ENCODE measurements at places on chromosomes 13 and 19.

GRCh38 chr13:41394166-41394565, 63.2 kb upstream of the RGCC start:
- DNase-seq = no peak

DNA sequence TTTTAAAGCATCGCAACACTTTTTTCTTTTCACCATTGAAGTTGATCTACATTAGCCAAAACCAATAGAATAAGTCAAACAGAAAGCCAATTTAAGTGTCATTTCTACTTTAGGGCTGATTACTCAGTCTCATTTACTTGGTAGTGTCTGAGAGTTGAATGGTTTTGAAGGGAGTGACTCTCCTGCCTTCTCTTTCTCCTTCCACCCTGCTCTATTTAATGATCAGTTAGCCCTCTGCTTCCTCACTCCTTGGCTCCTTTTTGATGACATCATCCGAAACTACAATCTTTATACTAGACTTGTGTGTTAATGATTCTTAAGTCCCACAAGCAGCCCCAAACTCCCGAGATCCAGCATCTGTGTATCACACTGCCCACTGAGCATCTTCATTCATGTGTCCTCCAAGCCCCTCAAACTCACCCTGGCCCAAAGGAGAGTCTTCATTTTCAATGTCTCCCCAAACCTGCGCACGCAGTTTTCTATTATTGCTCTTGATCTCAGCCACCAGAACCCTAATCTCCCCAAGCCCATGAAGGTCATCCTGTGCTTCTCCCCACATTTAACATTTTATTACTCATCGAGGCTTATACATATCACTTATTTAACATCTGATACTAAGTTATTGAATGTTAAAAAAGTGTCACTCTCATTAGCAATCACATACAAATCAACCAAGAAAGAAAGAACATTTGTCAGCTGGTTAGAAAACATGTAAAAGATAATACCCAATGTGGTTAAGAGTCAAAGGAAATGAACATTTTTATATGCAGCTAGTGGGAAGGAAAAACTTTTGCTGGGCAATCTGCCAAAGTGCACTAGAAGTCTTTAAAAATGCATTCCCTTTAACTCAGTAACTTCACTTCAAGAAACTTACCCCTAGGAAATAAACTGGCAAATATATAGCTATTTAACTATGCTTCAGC, 32.2 kb upstream of the ARGLU1 start:
- no peak for DNase-seq

GRCh38 chr13:75326173-75327134, 155.5 kb downstream of the TBC1D4 start:
- DNase-seq = peak; percentile 2

GRCh38 chr13:51547425-51548176, 36.7 kb upstream of the WDFY2 start:
- no peak for DNase-seq

GRCh38 chr19:47994209-47994802, at the start of gene ELSPBP1:
ELSPBP1 (plus strand) TSS chr19:47994632; CDS start chr19:48008668, 14,036 bp downstream.
- no peak for DNase-seq

DNA sequence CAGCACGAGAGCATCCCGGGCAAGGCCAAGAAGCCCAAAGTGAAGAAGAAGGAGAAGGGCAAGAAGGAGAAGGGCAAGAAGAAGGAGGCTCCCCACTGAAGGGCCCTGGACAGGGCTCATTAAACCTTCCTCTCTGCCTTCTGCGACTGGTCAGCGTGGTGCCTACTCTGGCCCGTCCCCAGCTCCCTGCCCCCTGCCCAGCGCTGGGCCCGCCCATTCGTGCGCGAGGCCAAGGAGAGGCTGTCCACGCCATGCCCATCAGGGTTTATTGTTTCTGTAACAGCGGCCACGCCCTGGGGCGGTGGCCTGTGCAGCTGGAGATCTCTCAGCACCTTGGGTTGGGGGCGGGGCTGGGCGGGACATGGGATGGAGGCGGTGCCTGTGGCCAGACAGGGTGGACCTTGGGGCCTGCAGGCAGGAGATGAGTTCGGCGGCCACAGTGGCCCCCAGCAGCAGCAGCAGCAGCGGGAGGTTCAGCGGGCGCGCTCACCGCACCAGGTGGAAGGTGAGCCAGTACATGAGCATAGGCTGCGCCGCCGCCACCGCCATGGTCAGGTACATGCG, 897 bp downstream of the C19orf33 start:
- no peak for DNase-seq

DNA sequence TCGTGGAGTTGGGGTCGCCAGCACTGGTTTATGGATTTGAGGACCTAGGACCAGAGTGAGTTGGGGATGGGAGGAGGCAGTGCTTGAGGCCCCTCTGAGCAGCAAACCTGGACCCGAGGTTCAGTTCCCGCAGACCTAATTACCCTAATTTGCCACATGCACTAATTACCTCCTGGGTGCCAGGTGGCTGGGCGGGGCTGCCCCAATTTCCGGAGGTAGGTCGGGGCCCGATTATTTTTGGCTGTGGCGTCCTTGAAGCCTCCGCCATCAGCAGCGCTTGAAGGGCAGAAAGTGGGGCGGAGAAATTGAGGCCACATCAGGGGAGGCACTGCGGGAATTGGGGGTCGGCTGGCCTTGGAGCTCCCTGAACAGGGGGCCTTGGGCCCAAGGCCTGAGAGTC, 5.9 kb upstream of the HOMER3 start:
- DNase-seq = no peak

DNA sequence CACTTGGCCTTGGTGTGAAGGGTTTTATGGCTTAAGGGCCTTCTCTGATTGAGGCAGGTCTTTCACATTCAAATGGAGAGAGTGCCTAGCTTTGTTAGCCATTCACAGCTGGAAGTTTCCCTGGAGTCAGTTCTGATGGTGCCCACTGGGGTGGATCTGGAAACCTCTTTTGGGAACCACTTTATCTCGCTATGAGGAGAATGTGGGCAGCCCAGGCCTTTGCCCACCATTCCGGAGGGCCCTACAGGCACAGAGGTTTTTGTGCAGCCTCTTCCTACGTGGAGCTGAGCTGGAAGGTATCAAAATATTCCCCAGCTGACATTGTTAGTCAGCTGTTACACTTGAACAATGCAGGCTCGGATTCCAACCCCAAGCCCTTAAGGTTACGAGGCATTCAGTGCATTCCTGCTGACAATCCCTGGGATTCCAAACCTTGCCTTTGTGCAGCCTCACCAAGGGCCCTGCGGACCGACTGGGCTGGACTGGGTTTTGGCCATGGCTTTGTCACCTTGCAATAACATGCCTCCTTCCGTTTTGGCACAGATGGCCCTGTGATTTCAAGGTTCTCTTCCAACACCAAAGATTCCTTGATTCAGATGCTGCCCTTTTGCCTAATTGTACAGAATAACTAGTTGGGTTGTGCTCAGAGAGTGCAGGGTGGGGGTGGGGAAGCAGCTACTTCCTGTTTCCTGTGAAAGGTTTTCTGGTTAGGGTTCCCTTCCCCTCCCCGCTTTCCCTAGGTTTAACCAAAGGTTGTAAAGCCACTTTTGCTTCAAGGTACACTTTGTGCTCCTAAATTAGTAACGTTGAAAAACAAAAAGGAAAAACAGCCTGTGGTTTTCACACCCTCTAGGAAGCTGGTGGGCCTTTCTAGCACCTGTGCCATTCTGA, 27.0 kb downstream of the SAE1 start:
- no peak for DNase-seq

DNA sequence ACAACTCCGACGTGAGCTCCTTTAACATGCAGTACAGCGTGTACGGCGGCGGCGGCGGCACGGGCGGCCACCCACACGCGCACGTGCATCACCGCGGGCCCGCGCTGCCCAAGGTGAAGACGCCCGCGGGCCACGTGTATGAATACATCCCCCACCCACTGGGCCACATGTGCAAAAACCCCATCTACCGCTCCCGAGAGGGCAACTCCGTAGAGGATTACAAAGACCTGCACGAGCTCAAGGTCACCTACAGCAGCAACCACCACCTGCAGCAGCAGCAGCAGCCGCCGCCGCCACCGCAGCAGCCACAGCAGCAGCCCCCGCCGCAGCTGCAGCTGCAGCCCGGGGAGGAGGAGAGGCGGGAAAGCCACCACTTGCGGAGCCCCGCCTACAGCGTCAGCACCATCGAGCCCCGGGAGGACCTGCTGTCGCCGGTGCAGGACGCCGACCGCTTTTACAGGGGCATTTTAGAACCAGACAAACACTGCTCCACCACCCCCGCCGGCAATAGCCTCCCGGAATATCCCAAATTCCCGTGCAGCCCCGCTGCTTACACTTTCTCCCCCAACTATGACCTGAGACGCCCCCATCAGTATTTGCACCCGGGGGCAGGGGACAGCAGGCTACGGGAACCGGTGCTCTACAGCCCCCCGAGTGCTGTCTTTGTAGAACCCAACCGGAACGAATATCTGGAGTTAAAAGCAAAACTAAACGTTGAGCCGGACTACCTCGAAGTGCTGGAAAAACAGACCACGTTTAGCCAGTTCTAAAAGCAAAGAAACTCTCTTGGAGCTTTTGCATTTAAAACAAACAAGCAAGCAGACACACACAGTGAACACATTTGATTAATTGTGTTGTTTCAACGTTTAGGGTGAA, 6.6 kb downstream of the SLITRK5 start:
- no peak for DNase-seq

- no peak for DNase-seq
Observed at GRCh38 chr13:37701972-37702371, 103.4 kb upstream of the POSTN start.

DNA sequence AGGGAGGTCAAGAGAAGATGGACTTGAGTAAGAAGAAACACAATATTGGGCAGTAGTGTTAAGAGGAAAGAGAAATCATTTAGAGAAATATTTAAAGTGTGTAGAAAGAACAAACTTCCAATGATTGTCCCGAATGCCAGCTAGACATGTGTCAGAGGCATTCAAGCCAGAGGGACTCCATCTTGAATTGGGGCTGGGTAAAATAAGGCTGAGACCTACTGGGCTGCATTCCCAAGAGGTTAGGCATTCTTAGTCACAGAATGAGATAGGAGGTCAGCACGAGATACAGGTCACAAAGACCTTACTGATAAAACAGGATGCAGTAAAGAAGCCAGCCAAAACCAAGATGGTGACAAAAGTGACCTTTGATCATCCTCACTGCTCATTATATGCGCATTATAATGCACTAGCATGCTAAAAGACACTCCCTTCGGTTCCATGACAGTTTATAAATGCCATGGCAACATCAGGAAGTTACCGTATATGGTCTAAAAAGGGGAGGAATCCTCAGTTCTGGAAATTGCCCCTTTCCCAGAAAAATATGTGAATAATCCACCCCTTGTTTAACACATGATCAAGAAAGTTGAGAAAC, 127.0 kb upstream of the IPO5 start:
- DNase-seq = no peak

DNA sequence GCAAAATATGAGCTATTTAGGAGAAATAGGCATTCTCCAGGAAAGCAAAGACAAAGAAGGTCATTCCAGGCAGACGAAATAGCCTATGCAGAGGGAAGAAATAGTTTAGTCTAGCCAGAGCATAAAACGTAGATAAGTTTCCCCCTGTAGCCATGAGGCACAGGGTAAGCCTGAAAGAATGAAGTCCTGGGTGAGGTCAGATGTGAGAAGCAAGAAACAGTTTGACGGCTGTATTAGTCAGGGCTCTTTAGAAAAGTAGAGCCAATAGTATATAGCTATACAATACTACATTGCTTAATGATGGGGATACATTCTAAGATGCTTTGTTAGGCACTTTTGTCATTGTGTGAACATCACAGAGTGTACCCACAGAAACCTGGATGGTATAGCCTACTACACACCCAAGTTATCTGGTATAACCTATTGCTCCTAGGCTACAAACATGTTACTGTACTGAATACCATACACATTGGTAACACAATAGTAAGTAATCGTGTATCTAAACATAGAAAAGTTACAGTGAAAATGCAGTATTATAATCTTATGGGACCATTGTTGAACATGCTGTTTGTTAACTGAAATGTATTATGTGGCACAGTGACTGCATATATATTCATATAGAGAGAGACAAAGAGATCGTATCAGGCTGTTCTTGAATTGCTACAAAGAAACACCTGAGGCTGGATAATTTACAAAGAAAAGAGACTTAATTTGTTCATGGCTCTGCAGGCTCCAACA, 59.3 kb upstream of the WDFY2 start:
- no peak for DNase-seq

- DNase-seq = no peak
Observed at GRCh38 chr13:94232956-94233355, 246.5 kb downstream of the DCT start.

- DNase-seq = peak; percentile 71
Observed at GRCh38 chr19:35013041-35013819, 13.1 kb downstream of the GRAMD1A start.

GRCh38 chr13:33032037-33032625, 15.9 kb downstream of the KL start:
- no peak for DNase-seq

DNA sequence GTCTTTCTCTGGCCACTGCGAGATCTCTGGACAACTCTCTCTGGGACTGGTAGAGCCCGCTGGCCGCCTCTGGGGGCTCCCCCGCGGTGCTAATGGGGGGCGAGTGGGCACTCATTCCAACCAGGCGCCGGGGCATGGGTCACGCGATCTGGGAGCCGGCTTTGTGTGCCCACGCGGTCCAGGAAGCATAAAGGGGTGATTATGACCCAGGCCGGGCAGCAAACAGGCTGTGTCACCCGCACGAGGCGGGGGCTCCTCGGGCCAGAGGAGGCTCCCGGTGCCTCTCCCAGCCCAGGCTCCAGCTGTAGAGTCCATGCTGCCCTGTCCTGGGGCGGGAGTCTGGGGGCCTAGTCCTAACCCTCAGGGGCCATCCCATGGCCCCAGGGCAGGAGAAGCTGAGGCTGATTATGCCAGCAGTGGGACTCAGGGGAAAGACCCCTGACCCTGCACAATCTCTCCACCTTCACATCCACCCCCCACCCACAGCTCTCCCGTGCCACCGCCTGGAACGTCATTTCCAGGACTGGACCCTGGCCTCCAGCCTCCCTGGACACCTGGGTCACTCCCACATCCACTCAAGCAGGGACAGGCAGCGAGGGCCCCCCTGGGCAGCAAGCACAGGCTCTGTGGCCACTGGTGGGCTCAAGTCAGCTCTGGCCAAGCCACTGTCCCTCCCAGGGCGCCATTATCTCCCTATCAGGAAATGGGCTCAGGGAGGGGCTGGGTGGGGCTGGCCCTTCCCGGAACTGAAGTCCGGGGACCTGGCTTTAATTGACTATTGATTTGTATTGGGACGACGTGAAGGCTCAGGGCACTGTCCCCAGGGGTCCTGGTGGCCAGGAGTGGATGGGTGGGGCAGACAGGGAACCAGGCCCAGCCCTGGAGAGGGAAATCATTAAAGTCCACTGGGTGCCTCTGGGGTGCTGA, 50.0 kb downstream of the PTPRS start:
- DNase-seq = no peak

DNA sequence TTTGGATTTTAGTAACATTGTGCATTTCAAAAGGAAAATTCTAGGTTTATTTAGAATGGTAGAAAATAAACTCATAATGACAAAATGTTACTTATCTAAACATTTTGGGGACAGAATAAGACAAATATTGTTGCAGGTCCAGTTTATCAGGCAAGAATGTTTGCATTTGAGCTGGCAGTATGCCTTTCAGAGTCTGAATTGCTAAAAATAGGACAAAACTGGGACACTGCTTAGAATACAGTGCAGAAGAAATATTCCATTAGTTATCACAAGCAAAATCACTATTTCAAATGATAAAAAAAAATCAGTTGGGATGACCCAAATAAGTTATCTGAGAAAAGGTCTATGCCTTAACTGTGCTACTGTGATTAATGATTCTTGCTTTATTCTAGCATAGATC, 870.3 kb upstream of the MIR17HG start:
- no peak for DNase-seq

- no peak for DNase-seq
Observed at GRCh38 chr13:70995338-70995737, 871.7 kb downstream of the DACH1 start.
